DND-41 (cell line): ENCODE measurements at places on chromosomes 4 and X.
A peak's percentile ranks its signal among the peaks of the same experiment; 100 is the strongest.

DNA sequence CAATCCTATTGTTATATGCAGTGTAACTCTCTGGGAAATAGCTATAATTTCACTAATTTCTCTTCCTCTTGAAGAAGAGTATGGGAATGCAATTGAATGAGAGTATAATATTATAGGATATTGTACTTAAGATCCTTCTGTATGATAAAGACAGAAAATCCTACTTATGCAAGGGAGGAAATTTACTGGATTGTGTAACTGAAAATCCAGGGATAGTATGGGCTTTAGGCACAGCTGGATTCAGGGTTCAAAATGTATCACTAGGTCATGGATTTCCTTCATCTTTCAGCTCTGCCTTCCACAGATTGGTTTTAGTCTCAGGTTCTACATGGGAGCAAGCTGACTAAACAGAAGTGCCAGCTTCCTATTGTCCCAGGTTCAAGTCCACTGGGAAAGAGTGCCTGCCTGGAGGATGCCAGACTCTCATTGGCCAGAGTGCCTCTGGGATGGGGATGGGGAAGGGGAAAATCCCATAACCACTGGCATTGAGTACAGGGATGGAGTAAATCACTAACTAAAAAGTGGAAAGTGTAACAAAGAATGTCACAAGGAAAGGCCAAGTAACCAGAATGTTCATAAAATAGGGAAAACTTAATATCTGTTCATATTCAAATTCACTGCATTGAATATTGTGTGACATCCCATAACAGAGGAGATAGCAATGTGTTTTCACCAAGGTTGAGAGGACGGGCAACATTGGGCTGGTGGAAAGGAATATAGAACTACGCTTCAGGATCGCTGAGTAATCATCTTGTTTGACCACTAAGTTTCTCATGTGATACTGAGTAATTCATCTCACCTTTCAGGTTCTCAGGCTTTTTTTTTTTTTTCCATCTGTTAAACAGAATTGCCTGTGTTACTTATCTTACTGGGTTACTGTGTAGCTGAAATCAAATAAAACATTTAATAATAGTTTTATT lies 75.7 kb downstream of the ANXA3 start:
- DNase-seq: no peak

GRCh38 chr4:103204111-103204510 lies 6.0 kb upstream of the CENPE start:
- no peak for DNase-seq

DNA sequence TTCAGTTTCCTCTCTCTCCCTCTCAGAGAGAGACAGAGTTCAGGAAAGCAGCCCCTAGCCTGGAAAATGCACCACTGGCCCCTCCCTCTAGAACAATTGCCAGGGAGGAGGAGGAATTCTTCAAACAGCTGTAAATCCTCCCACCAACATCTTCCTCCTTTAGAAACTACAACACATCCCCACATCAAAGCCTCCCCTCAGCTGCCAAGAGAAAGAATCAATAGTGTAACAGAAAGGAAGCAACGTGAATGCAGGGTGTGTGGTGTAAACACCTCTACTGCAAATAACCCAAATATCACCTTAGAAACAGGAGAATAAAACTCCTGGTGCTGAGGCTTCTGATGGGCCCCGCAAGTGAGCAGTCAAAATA lies 249.9 kb upstream of the GATB start:
- peak; percentile 67 for DNase-seq

GRCh38 chr4:139819082-139819481 lies 153.5 kb downstream of the MGST2 start:
- no peak for DNase-seq

- DNase-seq: no peak
Observed at GRCh38 chr4:184657144-184657543, 7.6 kb downstream of the PRIMPOL start.

- DNase-seq: no peak
Observed at GRCh38 chrX:135327299-135327698, 18.0 kb downstream of the ETDC start.

DNA sequence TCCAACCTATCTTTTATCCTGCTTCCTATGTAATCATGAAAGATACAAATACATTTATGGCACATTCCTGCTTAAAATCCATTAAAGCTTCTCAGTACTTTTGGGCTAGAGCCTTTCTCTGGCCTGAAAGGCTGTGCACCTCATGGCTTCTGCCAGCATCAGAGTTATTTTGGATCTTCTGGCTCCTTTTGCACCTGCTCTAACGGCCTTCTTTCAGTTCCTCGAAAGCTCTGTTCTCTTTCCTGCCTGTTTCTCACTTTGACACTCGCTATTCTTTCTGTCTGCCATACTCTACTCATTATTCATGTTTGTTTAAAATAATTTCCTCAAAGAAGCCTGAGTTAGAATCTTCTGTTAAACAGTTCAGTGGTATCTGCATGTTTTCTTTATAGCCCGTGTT lies 86.0 kb downstream of the LRP2BP start:
- no peak for DNase-seq

DNA sequence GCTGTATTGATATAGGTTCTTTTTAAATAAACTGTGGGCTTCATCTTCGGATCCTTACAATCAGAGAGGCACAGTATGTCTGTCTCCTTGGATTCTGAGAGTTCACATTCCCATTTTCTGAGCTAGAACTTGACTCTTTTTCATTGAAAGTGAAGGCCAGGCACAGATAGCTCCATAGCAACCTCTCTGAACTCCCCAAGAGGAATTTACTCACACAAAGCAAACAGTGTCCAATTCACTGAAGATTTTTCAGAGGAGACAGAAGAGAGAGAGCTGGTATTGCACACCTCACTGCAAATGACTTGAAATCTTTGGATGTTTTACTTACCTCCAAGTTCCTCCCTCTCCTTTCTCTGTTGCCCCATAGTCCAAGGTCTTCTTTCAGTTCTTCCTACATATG lies 130.9 kb upstream of the CASK start:
- DNase-seq: no peak

GRCh38 chrX:7689791-7690412 lies 153.1 kb upstream of the VCX start:
- DNase-seq: no peak

GRCh38 chrX:71111141-71111843 lies at the start of gene IL2RG:
Gene IL2RG, minus strand, starts transcription at chrX:71111577. Its CDS starts 38 bp downstream, at chrX:71111539.
- peak; percentile 86 for DNase-seq

DNA sequence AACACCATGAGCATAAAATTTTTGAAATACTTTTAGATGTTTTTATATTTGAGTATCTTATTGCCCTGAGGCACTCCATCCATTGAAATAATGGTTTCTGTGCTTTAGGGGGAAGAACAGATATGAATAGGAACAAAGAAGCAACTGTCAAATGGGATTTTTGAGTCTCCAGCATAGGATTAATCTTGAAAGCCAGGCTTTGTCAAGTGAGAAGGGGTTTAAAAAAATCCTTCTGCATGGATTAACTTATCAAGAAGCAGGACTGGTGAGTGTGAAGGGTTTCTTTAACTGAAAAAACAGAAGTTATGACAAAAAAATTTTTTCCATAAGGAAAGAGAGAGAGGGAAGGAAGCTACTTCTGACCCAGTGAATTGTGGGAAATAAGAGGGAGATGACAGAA lies 7.6 kb upstream of the NUDT9 start:
- no peak for DNase-seq

- DNase-seq: no peak
Observed at GRCh38 chr4:43990963-43991362, 457.6 kb downstream of the KCTD8 start.

GRCh38 chr4:17260166-17260907 lies 251.6 kb downstream of the QDPR start:
- DNase-seq: no peak

DNA sequence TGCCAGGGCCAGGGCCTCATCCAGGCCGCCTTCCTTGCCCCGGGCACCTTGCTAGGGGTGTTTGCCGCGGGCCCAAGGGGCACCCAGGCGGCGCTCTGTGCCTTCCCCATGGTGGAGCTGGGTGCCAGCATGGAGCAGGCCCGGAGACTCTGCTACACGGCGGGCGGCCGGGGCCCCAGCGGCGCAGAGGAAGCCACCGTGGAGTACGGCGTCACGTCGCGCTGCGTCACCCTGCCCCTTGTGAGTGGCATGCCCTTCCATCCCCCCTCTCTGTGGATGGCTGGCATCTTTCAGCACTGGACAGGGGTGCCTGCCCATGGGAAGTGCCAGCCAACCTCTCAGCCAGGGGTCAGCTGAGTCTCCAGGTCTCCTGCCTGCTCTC lies 3.6 kb downstream of the PLXNB3 start:
- DNase-seq: no peak

DNA sequence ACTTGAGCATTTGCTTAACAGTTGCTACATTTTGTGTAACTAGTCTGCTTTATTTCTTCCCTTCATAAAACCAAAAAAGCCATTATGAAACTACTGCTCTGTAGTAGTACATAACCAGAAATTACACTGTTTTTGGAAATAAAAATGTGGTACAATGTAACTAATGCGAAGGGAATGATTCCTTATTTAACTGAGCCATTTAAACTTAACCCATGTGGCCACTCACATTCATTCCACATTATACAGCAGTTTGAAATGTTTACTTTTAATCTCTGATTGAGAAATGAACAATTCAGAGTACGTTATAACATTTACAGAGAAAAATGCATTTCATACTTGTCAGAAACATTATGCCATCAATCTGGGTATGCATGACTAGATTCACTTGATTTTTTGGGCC lies 94.2 kb downstream of the NYX start:
- DNase-seq: no peak

DNA sequence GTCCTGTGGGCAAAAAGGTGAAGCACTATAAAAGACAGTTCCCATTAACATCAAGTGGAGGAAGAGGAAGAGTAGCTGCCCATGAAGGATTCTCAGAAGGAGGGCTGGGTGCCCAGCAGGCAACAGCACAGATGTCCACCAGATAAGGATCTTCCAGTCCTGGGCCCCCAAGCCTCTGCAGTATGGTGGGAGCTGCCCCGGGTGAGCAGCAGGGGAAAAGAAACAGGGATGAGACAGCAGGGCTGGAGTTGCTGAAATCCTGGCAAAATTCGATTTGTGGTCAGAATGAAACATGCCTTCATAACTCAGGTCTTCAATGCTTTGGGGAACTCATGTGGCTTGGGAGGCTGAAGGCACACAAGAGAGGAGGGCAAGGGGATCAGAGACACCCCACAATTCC lies 94.6 kb downstream of the RASL11B start:
- DNase-seq: no peak

GRCh38 chr4:168707205-168707604 lies 210.4 kb downstream of the PALLD start:
- no peak for DNase-seq

DNA sequence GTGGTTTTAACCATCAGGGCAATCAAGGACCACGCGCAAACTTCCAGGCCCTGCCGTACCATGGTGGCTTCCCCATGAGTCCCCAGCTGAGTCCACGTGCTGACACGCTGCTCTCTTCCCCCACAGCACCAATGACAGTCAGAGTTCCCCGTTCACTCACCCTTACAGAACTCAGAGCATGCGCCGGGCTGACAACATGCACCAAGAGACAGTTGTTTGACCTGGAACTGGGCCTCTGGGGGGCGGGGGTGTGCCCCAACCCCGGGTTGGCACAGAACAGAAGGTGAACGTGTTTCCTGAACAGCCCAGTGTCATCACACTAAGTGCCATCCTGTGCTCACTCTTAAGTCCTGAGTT lies 29.4 kb downstream of the IRF2 start:
- DNase-seq: no peak

DNA sequence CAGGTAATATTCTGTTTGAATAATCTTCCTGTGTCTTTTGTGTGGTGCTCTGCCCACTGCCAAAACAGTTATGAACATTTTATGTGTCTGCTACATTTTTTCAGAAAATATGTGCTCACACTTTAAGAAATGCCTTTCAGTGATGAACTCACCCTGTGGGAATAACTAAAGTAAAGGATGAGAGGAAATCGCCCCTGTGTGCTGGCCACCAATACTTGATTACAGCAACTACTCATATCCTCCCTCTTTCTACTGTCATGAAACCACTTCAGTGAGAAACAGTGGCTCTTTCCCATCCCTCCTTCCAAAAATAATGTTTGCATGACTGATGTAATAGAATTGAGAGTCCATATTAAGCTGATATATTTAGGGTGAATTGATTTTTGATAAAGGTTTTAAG lies 900.9 kb downstream of the RAB28 start:
- no peak for DNase-seq
